ENCODE measurements at places on chromosomes 4 and X.

- no peak for DNase-seq
These were observed 45.4 kb downstream of the BMPR1B start for GRCh38 chr4:94803181-94803580.

DNA sequence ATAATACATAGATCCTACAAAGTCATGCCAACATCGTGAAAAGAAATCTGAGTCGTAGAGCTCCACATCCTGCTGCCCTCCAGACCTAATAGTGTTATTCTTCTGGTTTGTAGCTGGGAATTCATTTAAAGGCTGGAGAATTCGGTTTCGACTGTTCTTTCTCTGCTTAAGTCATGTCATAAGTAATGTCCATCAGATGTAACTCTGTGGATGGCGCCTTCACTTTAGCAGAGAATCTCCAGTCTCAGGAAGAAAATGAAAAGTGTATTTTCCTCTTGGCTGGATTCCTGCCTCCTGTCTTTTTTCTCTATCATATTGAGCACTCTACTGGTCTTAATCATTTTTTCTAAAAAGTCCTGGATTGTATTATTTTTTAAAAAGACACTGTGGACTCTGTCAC, 117.0 kb downstream of the PALLD start:
- no peak for DNase-seq

- no peak for DNase-seq
These were observed 86.2 kb downstream of the MAMLD1 start for GRCh38 chrX:150449313-150449712.

- DNase-seq = no peak
These were observed 9.0 kb downstream of the FBXO8 start for GRCh38 chr4:174274436-174274835.

DNA sequence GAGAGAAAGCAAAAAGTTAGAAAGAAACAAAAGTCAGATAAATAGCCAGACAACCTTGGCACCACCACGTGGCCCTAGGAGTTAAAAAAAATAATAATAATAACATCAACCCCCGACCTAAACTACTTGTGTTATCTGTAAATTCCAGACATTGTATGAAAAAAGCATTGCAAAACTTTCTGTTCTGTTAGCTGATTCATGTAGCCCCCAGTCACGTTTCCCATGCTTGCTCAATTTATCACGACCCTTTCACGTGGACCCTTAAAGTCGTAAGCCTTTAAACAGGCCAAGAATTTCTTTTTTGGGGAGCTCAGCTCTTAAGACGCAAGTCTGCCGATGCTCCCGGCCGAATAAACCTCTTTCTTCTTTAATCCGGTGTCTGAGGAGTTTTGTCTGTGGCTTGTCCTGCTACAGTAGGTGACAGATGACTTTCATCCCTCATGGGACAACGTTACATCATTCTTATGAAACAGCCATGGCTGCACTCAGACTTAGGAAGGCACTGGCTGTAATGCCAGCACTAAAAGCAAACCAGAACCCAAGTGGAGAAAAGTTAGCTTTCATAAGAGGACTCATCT, 520 bp downstream of the ACOX3 start:
- DNase-seq = no peak

- DNase-seq = peak; percentile 4
These were observed 1.9 kb downstream of the BCORL1 start for GRCh38 chrX:129984111-129984958.

- no peak for DNase-seq
These were observed 288.5 kb downstream of the FBXW7 start for GRCh38 chr4:152247271-152247975.

GRCh38 chr4:76178296-76178695, 30.1 kb upstream of the NUP54 start:
- DNase-seq = no peak

DNA sequence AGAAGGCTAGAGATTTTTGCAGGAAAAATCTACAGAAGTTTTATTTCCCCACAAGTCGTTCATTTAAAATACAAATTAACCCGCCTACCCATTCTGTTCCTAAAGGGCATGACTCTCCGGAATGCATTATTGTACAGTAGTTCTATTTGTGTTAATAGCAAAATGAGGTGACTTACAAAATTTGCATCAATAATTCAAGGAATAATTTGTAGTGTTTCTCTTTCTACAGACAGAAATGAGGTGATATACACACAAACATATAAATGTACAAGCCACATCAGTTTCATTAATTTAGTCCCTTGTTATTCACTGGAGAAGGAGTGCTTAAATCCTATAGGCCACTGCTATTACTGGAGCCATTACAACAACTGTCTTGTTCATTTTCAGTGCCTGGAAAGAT, 501.3 kb upstream of the DIAPH2 start:
- no peak for DNase-seq

DNA sequence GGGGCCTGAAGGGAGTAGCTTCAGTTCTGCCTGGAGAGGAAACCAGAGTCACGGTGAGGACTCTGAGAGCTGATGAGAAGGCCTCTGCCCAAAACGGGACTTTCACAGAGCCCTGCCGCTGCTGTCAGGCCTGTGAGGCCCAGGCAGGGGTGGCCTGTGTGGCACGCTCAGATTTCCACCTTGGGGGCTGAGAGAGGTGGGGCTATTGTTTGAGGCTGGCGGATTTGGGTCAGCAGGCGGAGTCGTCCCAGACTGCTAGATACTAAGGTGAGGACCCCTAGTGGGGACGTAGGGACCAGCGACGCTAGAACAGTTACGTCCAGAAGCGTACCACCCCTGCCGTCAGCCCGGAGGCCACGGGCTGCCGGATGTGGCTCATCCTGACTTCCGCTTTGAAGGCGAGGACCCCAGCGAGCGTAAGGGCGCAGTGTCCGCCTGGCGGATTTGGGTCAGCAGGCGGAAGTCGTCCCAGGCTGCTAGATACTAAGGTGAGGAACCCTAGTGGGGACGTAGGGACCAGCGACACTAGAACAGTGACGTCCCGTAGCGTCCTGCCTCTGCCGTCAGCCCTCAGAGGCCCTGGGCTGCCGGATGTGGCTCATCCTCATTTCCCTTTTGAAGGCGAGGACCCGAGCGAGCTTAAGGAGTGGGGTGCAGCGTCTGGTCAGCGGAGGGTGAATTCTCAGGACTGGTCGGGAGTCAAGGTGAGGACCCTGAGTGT, at the start of gene MAGEB1:
TSS of gene MAGEB1 (plus strand) at position 378 of the 721 bp plus-strand sequence. CDS start 3,348 bp downstream, outside the sequence.
- no peak for DNase-seq

DNA sequence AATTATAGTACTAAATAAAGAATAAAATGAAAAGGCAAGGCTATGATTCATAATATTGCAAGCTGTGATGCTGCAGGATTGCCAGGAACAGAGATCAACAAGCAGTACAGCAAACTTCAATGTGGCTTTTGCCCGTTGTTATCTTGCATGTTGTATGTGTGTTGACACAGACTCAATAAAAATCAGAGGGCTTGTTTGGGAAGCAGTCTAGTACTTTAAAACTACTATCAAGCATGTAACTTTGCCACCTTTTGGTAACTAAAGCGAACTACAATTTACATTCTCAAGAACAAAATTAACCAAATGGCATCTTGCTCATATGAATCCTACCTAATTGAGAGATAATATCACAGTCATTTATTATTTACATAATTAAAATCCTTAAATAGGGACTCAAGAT, 79.8 kb upstream of the GPM6A start:
- peak; percentile 28 for DNase-seq

DNA sequence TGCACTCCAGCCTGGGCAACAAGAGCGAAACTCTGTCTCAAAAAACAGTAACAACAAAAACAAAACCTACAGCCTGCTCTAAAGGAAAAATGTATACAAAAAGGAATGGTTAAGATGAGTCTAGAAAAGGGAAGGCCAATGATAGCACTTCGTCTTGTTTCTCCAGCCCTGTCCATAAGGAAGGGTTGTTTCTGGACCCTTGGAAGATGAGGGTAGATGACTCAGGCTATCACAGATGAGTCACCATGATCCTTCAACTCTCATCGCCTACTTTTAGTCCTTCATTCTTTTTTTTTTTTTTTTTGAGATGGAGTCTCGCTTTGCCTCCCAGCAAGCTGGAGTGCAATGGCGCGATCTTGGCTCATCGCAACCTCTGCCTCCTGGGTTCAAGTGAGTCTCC, 8.8 kb downstream of the PLA2G12A start:
- DNase-seq = no peak

GRCh38 chrX:154714925-154715324, 36.0 kb downstream of the GAB3 start:
- DNase-seq = peak; percentile 54

- DNase-seq = no peak
These were observed 121.1 kb upstream of the PPARGC1A start for GRCh38 chr4:24010994-24011393.

GRCh38 chr4:178553201-178553600, 1111.0 kb upstream of the AGA start:
- no peak for DNase-seq

DNA sequence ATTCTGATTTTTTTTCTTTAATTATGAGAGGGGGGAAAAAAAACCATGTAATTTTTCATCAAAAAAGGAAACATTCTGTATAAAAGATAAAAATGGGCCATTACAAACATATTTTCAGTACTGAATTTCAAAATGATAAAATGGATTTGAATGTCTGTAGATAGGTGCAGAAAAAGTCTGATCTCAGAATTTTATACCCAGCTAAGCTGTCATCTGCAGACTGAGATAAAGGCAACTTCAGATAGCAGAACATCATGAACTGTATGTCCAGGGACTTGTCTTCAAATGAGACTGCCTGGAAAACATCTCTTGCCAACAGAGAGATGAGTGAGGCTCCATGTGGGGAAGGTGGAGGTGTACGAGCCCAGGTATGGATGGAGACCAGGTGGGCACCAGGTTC, 118.5 kb upstream of the PSAPL1 start:
- no peak for DNase-seq

DNA sequence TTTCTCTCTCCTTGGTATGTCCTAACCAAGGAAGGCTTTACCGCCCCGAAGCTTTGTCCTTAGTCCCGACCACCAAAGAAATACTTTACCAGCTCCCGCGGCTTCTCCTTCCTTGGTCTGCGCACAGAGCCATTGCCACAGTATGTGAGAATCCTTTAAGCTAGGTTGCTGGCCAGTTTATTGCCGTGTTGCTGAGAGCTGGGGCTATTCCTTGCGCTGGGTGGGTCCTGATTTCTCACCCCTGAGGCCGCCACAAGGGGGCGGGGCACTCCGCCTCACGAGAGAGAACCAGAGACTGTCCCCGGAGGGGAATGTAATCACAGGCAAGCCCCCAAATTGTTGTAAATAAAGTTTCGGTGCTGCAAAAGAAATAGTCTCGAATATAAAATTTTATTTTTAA, 331.0 kb upstream of the PCDH10 start:
- no peak for DNase-seq

DNA sequence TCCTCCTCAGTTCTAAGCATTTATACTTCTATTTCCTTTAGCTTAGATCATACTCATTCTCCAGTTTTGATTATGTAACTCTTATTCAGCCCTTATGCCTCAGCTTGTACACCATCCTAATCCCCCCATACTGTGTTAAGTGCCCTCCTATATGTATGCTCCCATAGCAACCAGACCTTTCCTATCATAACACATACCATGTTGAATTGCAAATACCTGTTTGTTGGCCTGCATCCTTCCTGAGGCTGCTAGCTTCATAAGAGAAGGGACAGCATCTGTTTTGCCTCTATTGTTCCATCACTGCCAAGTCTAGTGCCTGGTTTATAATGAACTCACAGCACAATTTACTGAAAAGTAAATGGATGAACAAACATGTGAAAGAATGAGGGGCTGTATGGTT, 443.7 kb downstream of the CENPC start:
- no peak for DNase-seq

DNA sequence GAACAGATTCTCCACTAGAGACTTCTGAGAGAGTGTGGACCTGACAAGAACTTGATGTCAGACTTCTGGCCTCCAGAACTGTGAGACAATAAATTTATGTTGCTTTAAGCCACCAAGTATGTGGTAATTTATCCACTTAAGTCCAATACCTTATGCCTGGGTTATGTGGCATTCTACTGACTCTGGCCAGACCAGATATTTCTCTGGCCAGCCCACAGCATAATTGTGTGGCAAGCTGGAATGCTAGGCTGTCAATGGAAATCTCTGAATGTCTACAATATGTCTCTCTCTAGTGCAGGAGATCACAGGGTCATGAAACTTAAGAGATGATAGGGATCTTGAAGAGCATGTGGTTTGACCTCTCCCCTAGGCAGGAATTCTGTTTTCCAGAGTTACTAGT, 251.0 kb downstream of the ZNF674 start:
- DNase-seq = peak; percentile 51

- peak; percentile 5 for DNase-seq
These were observed 389.9 kb upstream of the EMCN start for GRCh38 chr4:100907465-100908454.

DNA sequence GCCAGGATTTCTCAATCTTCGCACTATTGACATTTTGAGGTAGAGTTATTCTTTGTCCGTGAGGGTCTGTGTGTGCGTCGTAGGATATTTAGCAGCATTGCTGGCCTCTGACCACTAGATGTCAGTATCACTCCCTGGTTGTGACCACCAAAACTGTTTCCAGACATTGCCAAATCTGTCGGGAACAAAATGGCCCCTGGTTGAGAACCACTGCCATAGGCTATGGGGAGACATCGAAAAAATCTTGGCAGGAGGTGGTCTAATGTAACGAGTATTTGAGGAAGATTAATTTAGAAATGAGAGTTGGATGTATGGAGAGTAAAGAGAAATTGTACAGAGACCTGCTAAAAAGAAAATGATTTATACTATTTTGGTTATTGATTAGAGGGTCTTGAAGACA, 108.4 kb downstream of the DOCK11 start:
- DNase-seq = peak; percentile 60

GRCh38 chr4:20311856-20312255, 60.2 kb downstream of the SLIT2 start:
- peak; percentile 72 for DNase-seq

DNA sequence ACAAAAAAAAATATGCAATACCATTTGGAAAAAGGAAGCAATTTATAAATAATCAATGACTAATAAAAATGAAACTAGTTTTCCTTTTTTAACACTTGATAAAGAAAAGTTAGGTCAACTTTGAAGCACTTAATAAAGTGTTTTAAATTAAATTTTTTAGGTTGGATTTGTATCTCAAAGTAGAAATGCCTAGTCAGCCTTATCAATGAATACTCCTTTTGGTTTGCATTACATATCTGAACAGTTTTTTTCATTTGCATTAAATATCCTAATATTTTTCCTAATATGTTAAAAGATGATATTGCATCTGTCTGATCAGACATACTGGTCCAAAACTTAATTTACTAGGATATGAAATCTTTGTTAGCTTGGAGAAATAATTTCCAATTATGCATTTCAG, 155.8 kb upstream of the ZFP42 start:
- no peak for DNase-seq

Measured in fibroblast of villous mesenchyme (primary cell).